ENCODE measurements at places on chromosomes 2 and 18. TPM values are rescaled to one million over a fixed set of nuclear protein-coding genes. Genes with fewer than 3 reads are reported as not detected.

SH3BP4 gene
- total RNA-seq, result 38.9 TPM

CD8B2 gene
- total RNA-seq, result not detected

IL36B gene
- not detected for total RNA-seq

RGPD4 gene
- not detected for total RNA-seq

ACVR1 gene
- total RNA-seq, result 19.4 TPM

TRABD2A gene
- total RNA-seq, result 14.0 TPM

PTRHD1 gene
- 48.5 TPM for total RNA-seq

CFC1 gene
- total RNA-seq, result 0.11 TPM

SKA1 gene
- total RNA-seq, result 11.3 TPM

SGPP2 gene
- 0.81 TPM for total RNA-seq

ACVR2A gene
- total RNA-seq, result 4.2 TPM

DUSP19 gene
- 0.80 TPM for total RNA-seq

ANTXR1 gene
- total RNA-seq, result 127 TPM

Measured in A549 treated with AZD2906 at 1 μM for 4 hours (cell line).